ENCODE measurements at places on chromosomes 5 and 9.

GRCh38 chr9:82606071-82606470, 456.9 kb downstream of the RASEF start:
- DNase-seq = no peak

DNA sequence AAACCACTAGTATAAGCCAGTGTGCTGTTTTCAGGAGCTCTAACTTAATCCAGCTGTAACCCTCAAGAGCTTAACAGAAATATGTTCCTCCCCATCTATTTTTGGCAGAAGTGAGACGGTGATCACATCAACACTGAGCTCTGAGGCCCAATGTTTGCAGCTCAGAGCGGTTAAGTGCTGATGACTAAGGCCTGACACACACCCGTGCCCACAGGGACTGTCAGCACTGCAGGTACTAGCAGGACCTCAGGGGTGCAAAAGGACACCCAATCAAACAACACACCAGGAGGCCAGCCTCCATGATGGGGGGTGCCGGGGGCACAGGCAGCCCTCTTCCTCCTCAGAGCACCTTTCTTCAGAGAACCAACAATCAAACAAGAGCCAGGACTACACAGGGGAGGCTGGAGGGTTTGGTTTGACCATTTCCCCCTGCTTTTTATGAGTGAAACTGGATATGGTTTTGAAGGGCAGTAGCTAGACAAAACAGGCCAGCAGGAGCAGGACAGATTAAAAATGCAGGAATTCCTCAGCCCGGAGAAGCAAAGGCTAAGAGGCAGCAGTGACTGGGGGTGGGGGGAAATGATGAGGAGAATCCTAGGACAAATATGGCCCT, 61.3 kb downstream of the RAPGEF1 start:
- DNase-seq = peak; percentile 60

DNA sequence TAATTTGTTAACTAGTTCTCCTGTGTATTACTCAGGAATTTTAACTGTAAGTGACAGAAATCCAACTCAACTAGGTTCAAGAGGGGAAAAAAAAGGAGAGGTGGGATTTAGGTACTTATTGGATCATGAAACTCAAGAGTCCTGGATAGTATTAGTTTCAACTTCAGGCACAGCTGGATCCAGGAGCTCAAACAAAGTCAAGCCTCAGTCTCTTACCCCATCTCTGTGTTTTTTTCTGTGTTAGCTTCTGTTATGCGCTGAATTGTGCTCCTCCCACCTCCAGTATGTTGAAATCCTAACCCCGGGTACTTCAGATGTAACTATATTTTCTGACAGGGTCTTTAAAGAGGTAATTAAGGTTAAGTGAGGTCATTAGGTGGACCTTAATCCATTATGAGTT, 53.5 kb downstream of the SMIM23 start:
- DNase-seq = no peak

DNA sequence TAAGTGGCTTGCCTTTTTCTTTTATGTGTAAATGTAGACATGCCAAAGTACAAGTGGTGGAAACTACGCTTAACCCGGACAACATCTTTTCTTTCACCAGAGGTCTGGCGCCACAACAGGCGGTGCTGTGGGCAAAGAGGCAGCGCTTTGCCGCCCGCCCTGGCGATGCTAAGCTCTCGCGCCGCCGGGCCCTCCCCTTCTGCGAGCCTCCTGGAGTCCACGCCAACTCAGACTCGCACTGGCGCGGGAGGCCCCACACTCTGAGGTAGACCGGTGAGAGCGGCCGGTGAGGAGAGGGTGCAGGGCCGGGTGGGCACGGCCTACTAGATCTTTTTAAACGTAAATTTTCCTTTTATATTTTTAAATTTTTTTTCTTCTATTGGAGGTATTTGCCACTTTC, 2253.1 kb upstream of the C9orf72 start:
- DNase-seq = no peak

- DNase-seq = no peak
Observed at GRCh38 chr9:128168731-128169308, 8.8 kb downstream of the BBLN start.

GRCh38 chr9:21995666-21996398, 1.2 kb downstream of the CDKN2B-AS1 start:
- DNase-seq = no peak

DNA sequence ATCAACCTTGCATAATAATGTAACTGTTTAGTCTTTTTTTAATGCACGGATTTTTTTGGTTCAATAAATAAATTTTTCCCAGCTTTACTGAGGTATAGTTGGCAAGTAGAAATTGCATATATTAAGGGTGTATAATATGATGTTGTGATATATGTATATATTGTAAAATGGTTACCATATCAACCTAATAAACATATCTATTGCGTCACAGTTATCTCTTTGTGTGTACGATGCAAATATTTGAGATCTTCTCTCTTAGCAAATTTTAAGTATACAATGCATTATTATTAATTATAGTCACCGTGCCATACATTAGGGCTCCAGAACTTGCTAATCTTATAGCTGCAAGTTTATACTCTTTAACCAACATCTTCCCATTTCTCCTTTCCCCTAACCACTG, 57.2 kb upstream of the TMEM161B start:
- DNase-seq = no peak

DNA sequence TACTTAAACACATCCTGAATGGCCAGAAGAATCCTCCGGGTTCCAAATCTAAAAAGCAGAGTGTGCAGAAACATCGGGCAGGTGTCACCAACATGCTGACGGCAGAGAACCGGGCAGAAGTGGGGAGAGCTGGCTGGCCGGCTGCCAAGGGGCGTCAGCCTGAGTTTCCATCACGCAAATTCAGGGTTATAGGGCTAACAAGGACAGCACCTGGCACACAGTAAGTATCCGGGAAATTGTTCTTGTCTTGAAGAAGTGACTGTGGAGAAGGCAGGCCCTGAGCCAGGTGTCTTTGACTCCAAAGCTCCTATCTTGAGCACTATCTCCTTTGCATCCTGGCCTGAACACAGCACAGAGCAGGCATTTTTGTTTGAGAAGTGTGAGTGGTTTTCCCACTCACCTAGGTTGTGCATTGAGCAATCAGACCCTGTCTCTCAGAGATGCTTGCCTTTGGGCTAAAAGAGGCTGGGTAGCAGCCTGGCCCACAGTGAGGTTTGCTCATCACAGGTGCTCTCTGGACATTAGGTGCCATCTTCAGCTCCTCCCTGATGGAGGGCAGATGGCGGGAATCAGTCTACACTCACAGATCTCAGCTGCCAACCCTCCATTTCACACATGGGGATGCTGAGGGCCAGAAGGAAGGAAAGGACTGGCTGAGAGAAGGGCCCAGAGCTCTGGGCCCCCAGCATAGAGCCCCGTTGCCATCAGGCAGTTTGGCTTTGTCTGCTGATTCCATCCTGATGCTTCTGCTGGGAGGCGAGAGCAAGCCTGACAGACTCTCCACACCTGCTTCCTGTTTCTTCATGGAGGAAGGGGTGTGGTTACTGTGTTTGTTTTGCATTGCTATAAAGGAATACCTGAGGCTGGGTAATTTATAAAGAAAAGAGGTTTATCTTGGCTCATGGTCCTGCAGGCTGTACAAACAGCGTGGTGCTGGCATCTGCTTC, 52.8 kb downstream of the WHRN start:
- no peak for DNase-seq

DNA sequence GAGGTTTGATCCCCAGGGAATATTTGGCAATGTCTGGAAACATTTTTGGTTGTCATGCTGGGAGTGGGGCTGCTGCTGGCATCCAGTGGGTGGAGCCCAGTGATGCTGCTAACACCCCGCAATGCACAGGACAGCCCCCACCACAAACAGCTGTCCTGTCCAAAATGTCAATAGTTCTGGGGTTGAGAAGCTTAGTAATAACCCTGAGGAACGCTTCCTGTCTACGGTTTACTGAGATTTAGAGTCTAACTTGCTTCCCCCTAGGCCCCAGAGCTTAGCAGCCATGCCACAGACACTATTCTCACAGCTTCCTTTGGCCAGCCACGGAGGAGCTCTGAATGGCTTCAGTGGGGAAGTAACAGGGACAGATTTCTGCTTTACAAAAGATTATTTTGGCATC, 66.5 kb downstream of the MSX2 start:
- DNase-seq = no peak

GRCh38 chr5:111545031-111545430, 32.7 kb upstream of the STARD4 start:
- DNase-seq = no peak

- no peak for DNase-seq
Observed at GRCh38 chr9:13082796-13083195, 196.7 kb downstream of the MPDZ start.

DNA sequence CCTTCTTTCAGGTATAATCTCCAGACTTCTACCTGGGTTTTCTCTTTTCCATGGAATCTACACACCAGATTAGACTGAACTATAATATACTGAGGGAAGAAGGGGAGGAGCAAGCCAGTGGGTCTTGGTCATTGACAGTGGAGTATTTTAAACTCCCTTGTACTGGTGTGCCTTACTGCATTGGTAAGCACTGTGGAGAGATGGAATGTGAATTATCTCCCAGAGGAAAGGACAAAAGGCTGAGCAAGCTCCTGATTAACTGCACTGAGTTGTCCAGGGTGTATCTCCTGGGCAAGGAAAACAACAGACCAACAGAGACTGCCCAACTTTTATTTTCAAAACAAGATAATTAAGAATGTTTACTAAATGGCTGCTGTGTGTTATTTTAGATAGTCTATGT, 29.8 kb upstream of the SLCO6A1 start:
- no peak for DNase-seq

All from stimulated activated CD4-positive, alpha-beta T cell treated with anti-CD3 and anti-CD28 coated beads, Interleukin-4, amount 100 ng/mL, for 48 hours (primary cell).